Activated T-cell treated with anti-CD3 and anti-CD28 coated beads for 1 hour (primary cell): ENCODE measurements at places on chromosomes 11 and 22.

- DNase-seq: no peak
Measured at GRCh38 chr11:78901831-78902230, 327.2 kb upstream of the NARS2 start.

- DNase-seq: no peak
Measured at GRCh38 chr22:16783930-16784354, 41.3 kb downstream of the XKR3 start.

GRCh38 chr22:47808886-47809620 lies 1046.6 kb downstream of the TBC1D22A start:
- no peak for DNase-seq

DNA sequence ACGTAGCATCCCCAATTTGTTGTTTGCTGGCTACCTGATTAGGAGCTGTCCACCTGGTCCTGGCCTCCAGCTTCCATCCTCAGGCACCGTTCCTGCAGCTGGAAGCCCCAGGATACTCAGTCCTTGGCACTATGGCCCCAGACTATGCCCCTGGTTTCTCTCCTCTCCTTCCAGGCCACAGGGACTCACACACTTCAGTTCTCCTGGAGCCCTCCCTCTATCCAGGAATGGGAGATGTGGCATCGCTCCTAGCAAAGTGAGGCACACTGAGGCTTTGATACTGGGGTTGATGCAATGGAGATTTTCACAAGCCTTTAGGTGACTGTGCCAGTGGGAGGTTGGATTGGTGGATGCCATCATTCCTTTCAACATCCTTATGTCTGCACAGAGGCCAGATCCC lies 142.8 kb upstream of the B3GAT1 start:
- DNase-seq: no peak

DNA sequence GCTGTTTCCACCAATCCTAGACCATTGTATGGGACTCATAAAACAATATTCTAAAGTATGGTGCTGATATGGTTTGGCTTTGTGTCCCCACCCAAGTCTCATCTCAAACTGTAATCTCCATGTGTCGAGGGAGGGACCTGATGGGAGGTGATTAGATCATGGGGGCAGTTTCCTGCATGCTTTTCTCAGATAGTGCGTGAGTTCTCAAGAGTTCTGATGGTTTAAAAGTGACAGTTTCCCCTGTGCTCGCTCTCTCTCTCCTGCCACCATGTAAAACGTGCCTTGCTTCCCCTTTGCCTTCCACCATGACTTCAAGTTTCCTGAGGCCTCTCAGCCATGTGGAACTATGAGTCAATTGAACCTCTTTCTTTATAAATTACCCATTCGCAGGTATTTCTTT lies 29.2 kb upstream of the FEZ1 start:
- DNase-seq: no peak

DNA sequence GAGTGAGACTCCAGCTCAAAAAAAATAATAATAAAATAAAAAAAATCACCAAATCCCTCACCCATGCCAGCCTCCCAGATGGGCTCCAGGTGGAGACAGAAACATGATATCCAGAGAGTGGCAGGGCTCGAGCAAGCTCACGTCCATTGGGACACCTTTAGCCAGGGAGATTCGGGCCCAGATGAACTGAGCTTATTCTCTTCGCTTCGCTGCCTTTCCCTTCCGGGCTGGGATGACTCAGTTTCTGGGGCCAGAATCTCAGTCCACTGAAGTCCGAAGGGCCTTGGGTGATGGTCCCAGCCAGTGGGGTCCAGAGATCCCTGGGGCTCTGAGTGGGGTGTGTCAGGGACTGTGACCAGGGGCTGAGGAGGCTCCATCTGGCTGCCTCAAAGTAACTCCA lies 23.0 kb upstream of the MYEOV start:
- DNase-seq: no peak

- DNase-seq: no peak
Measured at GRCh38 chr11:87144252-87144651, 106.5 kb downstream of the TMEM135 start.

DNA sequence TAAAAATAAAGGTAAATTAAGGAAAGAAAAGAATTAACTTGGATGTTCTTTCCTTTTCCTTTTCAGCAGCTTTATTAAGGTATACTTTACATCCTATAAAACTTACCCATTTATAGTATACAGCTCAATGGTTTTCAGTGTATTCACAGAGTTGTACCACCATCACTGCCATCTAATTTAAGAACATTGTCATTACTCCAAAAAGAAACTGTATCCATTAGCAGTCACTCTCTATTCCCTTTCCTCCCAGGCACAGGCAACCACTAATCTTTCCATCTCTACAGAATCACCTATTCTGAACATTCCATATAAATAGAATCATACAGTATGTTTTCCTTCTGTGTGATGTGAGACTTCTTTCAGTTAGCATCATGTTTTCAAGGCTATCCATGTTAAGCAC lies 38.9 kb upstream of the TNRC6B start:
- no peak for DNase-seq

GRCh38 chr11:69297787-69298266 lies 3.9 kb downstream of the MYEOV start:
- DNase-seq: no peak

- peak; percentile 6 for DNase-seq
Measured at GRCh38 chr22:43060183-43060582, 29.0 kb downstream of the TTLL1 start.

- DNase-seq: no peak
Measured at GRCh38 chr11:32311346-32312065, 123.8 kb downstream of the WT1 start.

DNA sequence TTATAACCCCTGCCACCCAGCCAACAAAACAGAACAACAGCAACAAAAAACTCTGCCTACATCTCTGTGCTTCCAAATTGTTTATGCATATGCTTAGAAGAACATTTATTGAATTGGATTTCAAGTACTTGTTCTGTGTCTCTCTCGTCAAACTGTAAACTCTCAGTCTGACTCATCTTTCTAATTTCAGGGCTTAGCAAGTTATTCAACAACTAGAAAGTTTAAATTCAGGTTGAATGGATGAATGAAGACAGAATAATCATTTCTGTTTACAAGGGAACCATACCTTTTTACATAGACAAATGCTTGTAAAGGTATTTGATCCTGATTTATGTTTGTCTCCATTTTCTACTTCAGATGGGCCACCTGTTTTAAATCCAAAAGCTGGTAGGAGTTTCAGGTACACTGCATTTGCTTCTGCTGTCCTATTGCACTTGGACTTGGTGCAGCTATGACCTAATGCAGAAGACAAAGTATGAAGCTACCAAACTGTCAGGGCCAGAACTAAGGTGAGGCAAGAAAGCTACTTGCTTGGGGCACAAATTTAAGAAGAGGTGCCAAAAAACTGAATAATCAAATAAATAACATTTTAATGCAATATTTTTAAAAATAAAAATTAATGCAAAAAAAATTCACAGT lies 1.6 kb upstream of the FBXO3 start:
- no peak for DNase-seq

GRCh38 chr11:5280582-5281102 lies 10.9 kb upstream of the HBE1 start:
- DNase-seq: no peak

DNA sequence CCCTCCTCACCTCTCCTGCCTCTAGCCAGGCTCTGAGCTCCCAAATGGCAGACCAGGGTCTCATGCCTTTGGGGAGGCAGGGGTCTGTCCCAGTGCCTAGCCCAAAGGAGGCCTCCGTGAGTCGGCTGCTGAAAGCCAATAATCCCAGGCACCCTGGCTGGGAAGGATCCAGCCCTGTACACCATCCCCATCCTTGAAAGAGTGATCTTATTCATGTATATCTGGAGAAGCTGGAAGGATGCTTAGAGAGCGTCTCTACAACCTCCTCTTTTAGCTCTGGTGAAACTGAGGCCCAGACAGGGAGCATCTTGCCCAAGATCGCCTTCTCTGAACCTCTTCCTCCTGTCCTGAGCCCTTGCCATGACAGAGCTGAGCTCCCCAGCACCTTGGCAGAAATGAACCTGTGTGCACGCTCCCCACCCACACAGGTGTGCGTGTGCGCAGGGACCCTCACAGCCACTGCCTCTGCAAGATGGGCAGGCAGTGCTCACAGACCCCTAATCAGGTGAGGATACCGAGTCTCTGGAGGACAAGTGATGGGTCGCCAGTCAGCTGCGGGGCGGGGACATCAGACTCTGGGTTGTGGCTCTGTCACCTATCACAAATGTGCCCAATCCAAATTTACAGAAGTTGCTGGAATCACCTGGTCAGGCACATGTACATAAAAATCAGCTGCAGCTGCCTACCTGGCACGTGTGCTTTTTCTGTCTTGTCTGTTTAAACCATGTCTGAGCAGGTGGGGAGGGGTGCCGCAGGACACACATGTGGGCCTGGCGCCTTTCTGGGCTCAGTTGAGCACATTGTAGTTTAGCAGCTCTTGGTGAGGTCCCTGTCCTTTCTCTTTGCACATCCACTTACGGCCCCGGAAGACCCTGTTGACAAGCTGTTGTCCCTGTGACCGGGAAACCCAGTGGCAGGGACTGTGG lies 49.3 kb upstream of the WNT7B start:
- no peak for DNase-seq

DNA sequence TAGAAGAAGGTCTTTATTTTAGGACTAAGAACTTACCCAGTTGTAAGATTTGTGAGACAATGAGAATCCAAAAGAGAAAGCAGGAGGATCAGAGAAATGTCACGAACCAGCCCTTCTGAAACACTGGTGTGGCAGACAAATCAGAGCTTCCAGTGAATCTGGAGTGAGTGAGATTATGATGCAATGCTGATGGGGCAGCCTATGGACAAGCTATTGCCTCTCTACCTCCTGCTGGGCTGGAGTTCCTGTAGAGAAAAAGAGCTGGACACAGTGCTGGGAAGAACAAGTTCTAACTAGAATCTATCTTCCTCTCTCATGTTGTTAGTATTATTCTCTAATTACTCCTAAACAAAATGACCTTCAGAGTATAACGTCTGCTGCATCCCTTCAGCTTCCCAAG lies 12.0 kb upstream of the ANO3 start:
- no peak for DNase-seq

- no peak for DNase-seq
Measured at GRCh38 chr11:33552756-33553155, 147.9 kb downstream of the C11orf91 start.

DNA sequence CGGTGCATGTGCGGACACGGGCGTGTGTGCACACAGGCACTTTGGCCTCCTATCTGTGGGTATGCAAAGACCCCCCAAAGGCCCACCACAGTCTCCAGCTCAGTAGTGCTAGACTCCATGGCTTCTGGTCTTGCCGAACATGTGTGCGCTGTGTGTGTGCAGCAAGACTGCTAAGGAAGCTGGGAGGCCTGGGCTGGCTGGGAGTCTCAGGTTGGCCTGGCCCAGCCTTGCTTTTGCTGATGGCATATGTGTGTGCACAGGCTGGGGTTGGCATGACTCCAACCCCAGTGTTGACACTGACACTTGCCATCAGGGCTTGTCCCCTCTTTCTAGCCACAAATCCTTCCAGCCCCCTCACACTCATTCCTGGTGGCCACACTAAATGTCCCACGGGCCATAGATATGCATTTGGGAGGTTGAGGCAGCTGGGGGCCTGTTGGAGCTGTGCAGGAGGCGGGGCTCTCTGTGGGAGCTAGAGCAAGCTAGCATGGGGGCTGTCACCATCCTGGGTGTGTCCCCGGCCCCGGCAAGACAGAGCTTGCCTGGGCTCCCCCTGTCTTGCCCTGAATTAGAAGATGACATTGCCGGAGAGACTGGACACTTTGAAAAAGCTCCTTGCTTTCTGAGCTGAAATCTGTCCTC lies 60.9 kb upstream of the NECTIN1 start:
- no peak for DNase-seq

GRCh38 chr22:41971431-41971830 lies 2.2 kb downstream of the SEPTIN3 start:
- DNase-seq: no peak

- DNase-seq: no peak
Measured at GRCh38 chr11:23859087-23859486, 637.8 kb upstream of the LUZP2 start.

GRCh38 chr11:65551572-65552387 lies 6.4 kb downstream of the LTBP3 start:
- peak; percentile 52 for DNase-seq

- DNase-seq: no peak
Measured at GRCh38 chr11:34585735-34586487, 35.0 kb upstream of the EHF start.

DNA sequence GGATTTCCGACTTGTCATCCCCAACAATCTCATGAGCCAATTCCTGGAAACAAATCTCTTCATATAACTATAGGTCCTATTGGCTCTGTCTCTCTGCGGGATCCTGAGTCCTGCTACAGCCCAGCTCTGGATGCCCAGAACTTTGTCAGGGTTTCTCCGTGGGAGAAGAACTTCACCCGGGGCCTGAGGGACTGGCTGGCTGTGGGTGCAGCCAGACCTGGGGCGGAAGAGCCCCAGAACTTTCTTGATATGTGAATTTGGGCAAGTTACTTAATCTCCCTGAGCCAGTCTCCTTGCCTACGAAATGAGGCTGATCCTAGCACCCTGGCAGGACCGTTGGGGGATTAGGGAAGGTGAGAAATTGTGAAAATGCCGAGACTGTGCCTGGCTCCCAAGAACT lies 6.6 kb upstream of the TRIM29 start:
- DNase-seq: no peak

DNA sequence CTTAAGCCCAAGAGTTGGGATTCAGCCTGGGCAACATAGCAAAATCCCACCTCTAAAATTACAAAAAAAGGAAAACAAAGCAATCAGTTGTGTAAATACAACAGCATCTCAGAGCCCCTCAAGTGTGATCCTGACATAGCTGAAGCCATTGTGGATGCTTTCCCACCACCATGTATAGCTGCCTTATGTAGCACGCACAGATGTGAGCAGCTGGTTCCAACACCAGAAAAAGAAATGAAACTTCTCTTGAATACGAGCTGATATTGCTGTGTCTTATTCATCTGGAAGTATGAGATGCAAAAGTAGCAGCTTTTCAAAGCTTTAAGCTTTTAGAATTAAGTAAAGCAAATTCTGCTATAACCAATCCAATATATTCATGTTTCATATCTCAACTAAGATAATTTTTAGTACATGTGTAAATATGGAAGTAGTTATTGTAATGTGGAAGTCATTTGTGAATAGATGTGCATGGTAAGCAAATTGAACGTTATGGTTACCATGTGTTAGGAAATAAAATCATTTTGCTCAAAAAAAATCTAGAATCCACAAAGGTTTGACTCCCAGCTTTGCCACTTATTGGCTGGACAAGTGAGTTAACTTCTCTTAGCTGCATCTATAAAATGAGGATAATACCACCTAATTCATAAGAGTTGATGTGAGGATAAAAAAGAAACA lies 63.2 kb downstream of the SGSM3 start:
- DNase-seq: no peak

DNA sequence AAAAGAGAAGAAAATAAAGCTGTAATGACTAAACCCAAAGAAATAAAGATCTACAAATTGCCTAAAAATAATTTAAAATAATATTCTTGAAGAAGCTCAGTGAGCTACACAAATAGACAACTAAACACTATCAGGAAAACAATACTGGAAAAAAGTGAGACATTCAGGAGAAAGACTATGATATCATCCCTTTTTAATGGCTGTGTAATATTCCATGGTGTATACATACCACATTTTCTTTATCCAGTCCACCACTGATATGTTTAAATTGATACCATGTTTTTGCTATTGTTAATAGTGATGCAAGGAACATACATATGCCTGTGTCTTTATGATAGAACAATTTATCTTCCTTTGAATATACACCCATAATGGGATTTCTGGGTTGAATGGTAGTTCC lies 13.1 kb upstream of the OR6T1 start:
- no peak for DNase-seq

GRCh38 chr11:57779276-57779675 lies 17.7 kb downstream of the CTNND1 start:
- no peak for DNase-seq
